Ovary (tissue), 10 donors: ENCODE measurements at places on chromosomes 3 and 15.

GRCh38 chr3:81249540-81250029 is 511.9 kb downstream of the GBE1 start:
- no peak for DNase-seq

DNA sequence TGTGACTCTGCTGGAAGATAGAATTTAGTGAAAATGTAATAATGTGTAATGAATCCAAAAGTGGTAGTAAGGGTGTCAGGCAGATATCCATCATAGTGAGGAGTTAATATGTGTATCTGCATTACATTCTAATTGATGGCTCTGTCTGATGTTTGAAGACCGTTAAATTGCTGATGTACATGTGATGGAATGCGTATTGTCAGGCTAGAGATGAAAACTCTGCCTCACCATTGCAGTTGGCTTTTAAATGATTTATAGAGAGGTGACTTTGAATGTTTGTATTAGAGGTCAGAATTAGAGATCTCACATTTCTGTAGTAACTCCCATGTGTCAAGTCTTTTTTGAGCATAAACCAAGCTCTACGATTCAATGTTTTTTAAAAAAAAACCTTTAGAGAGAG is 234.6 kb downstream of the NAALADL2 start:
- DNase-seq, result no peak

DNA sequence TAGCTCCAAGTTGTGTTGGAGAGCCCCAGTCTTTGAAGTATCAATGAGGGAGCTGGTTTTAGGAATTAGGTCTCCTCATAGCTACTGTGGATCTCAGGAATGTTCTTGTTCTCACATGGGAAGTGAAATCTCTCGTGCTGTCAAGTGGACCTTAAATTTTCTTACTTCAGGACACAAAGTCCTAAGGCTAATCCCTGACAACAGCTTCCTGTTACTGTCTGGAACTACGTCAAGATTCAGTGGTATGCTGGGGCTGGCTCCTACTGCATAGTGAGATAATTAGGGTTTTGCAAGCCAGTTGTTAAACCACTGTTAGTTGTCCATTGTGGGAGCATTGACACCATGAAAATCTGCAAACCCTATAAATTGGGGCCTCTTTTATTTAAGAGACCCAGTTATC is 22.8 kb downstream of the MESP1 start:
- no peak for DNase-seq

GRCh38 chr3:188003188-188004171 is 150.5 kb upstream of the LPP start:
- DNase-seq, result no peak

- no peak for DNase-seq
Observed at GRCh38 chr3:140470962-140471361, 206.9 kb upstream of the TRIM42 start.

- DNase-seq, result no peak
Observed at GRCh38 chr3:72448858-72449257, 399.4 kb downstream of the SHQ1 start.

- DNase-seq, result no peak
Observed at GRCh38 chr3:151404316-151404715, 19.8 kb upstream of the P2RY12 start.

DNA sequence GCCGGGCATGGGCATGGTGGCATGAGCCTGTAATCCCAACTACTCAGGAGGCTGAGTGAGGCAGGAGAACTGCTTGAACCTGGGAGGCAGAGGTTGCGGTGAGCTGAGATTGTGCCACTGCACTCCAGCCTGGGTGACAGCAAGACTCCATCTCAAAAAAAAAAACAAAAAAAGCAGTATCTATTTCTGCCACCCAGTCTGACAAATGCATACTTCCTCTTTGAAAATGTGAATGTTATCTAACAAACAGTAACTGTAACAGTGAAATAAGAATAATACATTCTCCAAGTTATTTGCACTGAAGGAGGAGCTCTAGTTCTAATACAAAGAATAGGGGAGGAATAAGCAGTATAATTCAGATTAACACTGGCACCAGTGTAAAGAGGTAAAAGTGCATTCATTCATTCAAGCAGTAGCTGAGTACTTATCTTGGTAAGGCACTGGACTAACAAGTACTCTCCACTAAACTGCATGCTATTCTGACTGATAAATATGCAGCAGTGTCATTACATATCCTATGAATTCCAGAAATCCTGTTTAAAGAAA is 12.9 kb downstream of the VPS13C start:
- DNase-seq, result no peak

DNA sequence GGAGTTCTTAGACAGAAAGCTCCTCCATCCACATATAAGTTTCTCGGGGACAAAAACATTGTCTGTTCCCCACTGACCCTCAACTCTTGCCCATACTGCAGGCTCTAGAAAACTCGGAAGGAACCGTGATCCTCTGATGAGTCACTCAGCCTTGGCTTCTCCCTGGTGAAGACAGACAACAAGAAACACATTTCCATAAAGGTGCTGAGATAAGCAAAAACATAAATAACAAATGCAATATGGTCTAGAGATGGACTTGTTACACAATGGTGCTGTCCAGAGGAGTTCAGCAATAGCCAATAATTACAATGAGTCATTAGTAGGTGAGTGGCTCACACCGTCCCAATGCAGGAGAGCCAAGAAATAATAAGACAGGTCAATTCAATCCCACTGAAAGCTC is 43.7 kb downstream of the MAGI1 start:
- DNase-seq, result no peak

- DNase-seq, result no peak
Observed at GRCh38 chr3:94596141-94596540, 533.3 kb downstream of the NSUN3 start.

DNA sequence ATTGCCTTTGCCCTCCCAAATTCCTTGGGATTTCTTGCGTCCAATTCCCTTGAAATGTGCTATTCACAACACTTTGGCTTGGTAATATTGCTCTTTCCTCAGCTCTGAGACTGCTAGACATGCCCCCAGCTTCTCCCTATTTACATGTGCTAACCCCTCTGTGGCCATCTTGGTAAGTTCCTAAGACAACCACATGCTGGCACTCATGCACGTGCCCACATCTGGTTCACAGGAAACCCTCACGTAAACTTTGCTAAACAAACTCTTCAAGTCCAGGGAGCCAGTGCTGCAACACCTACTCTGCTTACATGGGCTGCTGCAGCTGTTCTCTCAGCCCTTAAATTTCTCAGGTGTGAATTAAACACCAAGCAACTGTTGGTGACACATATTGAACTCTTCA is 121.8 kb downstream of the ADAMTSL3 start:
- DNase-seq, result no peak

DNA sequence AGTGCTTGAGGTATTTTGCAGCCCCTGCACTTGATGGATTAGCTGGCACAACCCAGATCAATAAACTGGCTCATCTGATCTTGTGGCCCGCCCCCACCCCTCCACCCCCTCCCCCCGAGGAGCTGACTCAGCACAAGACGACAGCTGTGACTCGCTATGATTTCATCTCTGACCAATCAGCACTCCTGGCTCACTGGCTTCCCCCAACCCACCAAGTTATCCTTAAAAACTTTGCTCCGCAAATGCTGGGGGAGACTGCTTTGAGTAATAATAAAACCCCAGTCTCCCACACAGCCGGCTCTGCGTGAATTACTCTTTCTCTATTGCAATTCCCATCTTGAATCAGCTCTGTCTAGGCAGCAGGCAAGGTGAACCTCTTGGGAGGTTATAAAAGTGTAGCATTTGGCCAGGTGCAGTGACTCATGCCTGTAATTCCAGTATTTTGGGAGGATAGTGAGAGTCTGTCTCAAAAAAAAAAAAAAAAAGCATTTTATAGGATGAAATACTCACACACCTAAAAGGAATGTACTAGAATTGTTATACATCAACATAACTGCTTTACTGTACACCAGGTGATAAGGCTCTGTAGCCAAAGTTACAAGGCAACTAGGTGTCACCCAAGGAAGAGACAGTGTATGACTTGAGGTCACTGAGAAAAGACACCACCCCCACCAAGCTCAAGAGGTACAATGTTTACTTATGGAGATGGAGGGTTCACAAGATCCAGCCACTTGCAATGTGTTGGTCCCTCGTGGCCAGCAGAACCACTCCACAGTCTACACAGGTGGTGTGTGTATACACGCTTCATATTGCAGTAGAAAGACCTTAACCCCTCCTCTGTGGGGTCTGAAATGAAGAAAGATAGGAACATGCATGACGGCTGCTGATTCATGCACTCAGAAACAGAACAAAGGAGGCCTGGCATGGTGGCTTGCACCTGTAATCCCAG is 8.6 kb downstream of the ZNF445 start:
- DNase-seq, result no peak

DNA sequence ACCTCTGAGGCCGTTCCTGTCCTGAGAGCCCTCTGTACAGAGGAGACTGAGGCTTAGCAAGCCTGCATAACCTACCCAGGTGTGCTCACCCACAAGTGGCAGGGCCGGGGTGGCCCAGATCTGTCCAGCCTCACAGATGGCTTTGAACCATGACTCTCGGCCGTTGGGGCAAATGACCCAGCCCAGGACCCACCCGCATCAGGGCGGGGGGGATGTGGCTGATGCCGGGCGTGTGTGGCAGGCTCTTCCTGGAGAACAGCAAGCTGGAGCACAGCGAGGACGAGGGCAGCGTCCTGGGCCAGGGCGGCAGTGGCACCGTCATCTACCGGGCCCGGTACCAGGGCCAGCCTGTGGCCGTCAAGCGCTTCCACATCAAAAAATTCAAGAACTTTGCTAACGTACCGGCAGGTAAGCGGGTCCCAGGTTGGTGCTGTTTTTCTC is 133.5 kb downstream of the LRRK1 start:
- DNase-seq, result no peak

GRCh38 chr15:89138999-89139612 is 50.9 kb downstream of the ABHD2 start:
- DNase-seq, result no peak

- no peak for DNase-seq
Observed at GRCh38 chr3:127450331-127450730, 140.2 kb downstream of the TPRA1 start.

GRCh38 chr15:68097029-68097428 is 42.9 kb downstream of the PIAS1 start:
- DNase-seq, result no peak

DNA sequence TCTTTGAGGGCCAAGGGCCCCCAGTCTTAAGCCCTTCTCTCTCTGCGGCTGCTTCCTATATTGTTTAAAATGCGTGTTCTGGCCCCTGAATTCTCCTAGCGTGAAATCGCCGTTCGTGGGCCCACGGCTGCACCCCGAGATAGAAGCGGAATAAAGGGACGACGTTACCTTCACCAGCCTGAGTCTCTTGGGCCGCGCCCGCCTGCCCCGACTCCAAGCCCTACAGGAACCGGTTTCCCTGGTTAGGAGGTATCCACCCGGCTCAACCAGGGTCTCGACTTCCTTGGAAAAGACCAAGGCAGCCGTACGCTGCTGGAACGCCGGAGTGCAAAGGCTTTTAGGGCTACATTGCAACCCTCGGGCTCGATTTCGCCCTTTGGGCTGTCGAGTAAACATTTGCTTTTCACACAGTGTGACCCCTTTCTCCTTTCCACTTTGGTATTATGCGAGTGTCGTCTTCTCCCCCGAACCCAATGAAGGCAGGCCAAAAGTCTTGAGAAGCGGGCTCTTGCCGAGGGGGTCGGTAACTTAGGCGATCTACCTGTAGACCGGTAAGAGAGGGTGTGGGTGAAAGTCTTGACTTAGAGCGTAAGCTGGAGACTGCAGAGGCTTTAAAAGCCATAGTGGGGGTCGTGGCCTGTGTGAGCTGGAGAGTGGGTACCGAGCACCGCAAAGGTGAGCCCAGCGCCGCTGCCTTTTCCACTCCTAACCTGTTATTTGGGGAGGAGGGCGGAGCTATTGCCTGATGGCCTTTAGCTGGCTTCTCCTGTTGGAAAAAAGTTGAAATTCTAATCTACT is 2.0 kb downstream of the TRIM71 start:
- DNase-seq, result no peak

- DNase-seq, result peak; percentile 92
Observed at GRCh38 chr3:69013253-69014021, at the start of gene EOGT. TSS of gene EOGT (minus strand) at chr3:69013684. CDS start at chr3:69009846, 3,838 bp downstream.

DNA sequence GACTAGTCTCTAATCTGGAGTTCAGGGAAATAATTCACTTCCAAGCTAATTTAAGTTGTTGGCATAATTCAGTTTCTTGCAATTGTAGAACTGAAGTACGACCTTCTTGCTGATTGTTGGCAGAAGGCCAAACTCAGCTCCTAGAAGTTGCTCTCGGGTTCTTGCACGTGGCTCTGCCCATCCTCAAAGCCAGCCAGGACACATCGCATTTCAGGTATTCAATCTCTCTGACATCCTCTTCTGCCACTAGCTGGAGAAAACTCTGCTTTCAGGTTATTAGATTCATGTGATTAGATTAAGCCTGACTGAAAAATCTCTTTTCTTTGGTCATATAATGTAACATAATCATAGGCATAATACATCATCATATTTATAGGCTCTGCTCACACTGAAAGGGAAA is 362.0 kb downstream of the ZPLD1 start:
- DNase-seq, result no peak

GRCh38 chr15:34709866-34710265 is 44.9 kb downstream of the GJD2 start:
- DNase-seq, result no peak

GRCh38 chr3:142468456-142468855 is 20.6 kb upstream of the XRN1 start:
- no peak for DNase-seq

DNA sequence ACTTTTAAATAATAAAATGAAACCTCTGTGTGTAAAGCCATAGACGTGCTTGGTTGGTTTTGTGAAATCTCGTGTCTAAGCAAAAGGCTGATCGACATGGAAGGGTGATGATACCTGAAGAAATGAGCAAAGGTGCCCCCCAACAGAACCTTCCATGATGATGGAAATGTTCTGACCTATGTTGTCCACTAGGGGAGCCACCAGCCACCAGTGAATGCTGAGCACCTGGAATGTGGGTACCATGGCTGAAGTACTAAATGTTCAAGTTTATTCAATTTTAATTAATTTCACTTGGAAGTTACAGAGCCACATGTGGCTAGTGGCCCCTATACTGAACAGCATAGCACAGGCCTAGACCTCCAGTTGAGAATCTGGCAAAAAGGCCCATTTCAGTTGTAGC is 158.8 kb downstream of the POLR2M start:
- DNase-seq, result no peak

DNA sequence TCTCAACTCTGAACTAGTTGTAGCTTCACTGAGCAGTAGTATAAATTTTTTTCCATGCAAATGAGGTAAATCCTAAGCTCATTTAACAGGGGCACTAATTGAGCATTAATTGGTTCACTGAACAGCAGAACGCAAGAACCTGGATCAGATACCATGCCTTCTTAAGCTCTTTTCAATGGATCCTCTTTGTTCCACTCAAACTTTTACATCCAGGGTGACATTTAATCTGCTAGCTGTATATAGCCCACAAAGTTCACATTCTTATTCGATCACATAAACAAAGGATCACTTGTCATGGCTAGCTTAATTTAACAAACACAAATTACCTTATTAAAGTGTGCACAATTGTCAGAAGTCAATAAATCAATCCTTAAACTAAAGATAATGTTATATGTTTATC is 281.6 kb downstream of the CNTN6 start:
- no peak for DNase-seq
